ENCODE measurements at places on chromosomes 4 and X. TPM values are rescaled to one million over a fixed set of nuclear protein-coding genes. Genes with fewer than 3 reads are reported as not detected.

The TADA2B gene
- total RNA-seq, result 27.0 TPM

DNA sequence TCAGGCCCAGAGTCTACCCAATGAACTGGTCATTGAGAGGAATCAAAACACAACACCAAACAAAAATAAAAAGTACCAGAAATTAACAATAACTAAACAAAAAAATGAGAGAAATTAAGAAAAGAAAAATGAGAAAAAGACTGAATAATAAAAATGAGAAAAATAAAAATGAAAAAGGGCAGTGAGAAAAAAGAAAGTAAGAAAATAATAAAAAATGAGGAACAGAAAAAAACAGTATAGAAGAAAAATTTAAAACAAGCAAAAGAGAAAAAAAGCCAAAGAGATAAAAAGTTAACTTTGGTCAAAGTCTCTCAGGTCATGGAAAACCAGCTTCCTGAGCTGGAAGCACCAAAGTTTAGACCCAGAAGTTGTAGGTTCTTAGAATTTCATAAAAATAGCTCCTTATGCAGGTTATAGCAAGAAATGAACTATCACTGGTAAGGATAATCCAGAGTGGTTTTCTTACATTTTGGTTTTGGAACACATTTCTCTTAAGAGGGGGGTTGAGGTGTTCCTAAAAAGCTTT, 51.0 kb upstream of the WDR17 start:
- DNase-seq, result no peak
- H3K36me3 ChIP-seq, result no peaks in the 10 kb centered on the region
- no peak overlapping the region for H3K4me3 ChIP-seq
- no peak overlapping the region for H3K27ac ChIP-seq
- no peaks in the 10 kb centered on the region for H3K27me3 ChIP-seq

- no peak overlapping the region for H3K4me3 ChIP-seq
- no peaks in the 10 kb centered on the region for H3K36me3 ChIP-seq
- H3K27ac ChIP-seq, result no peak overlapping the region
- peaks cover 20% of the 10 kb centered on the region for H3K4me1 ChIP-seq
- H3K27me3 ChIP-seq, result no peaks in the 10 kb centered on the region
Measured at GRCh38 chr4:39369301-39369700, 3.1 kb upstream of the RFC1 start.

GRCh38 chr4:153028535-153028934, 92.4 kb downstream of the FHDC1 start:
- H3K27me3 ChIP-seq, result no peaks in the 10 kb centered on the region
- no peak for DNase-seq
- no peaks in the 10 kb centered on the region for H3K36me3 ChIP-seq
- H3K4me3 ChIP-seq, result no peak overlapping the region
- no peaks in the 10 kb centered on the region for H3K4me1 ChIP-seq
- H3K27ac ChIP-seq, result no peak overlapping the region

The ARX gene
- not detected for total RNA-seq

DNA sequence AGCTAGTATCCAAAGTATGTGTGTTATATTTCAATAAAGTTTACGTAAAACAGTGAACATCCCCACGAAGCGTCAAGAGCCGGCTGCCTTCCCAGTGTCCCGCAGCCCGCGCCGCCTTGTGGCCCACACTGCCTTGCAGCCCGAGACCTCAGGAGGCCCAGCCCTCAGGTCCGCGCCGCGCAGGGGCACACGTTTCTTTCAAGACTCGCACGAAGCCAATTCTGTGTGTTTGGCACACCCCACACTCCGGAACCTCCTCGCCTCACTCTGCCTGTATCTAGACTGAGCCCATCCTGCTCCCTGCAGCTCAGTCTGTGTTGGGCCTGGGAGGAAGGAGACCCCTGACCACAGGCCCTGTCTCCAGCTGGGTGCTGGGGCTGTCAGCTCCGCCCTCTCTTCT, 5.8 kb downstream of the LRPAP1 start:
- H3K36me3 ChIP-seq, result peaks cover 55% of the 10 kb centered on the region
- H3K4me3 ChIP-seq, result no peak overlapping the region
- H3K27ac ChIP-seq, result no peak overlapping the region
- no peaks in the 10 kb centered on the region for H3K27me3 ChIP-seq
- H3K4me1 ChIP-seq, result peaks cover 15% of the 10 kb centered on the region

Measured in right atrium auricular region (tissue), 2 donors.